ENCODE measurements at places on chromosomes 3 and 15.
A peak's percentile ranks its signal among the peaks of the same experiment; 100 is the strongest.

DNA sequence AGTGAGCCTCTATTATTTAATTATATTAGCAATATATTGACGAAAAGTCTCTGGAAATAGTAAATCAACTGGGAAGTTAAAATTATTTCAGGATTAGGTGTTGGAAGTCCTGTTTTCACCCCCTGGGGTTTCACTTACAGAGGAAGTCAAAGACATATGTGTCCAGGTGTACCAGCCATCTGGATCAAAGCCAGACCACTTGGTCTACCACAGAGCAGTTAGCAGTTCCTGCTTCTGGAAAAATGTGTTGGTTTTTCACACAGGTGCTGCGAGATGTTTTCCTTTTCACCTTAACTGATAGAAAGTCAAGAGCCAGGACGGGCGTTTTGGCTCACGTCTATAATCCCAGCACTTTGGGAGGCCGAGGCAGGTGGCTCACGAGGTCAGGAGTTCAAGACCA, 13.1 kb downstream of the MME start:
- no peak for DNase-seq

- DNase-seq: no peak
Measured at GRCh38 chr3:11019116-11019819, 26.7 kb downstream of the SLC6A1 start.

GRCh38 chr15:73617913-73618312, 15.3 kb downstream of the NPTN start:
- DNase-seq: no peak

DNA sequence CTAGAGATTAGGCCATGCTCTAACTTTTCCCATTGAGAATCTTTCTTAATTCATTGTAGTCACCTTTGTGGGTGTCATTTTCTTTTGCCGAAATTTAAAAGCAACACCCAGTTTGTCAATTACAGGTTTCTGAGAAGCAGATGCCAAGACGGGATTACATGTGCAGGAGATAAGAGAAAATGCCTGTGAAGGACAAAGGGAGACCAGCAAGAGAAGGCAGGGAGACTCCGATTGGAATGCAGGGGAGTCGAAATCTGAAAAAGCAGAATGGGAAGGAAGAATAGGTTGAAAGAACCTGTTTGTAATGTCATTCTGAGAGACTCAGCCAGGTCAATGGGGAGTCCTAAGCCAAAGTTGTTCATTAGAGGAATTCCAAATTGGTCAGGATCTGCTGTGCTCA, 3.6 kb upstream of the DPH6 start:
- DNase-seq: no peak

GRCh38 chr3:35857004-35857403, 217.7 kb downstream of the ARPP21 start:
- no peak for DNase-seq

GRCh38 chr3:30641416-30642251, 35.2 kb downstream of the TGFBR2 start:
- no peak for DNase-seq

GRCh38 chr3:116033516-116033915, 410.2 kb downstream of the GAP43 start:
- no peak for DNase-seq

- DNase-seq: no peak
Measured at GRCh38 chr15:70101459-70102113, 3.9 kb upstream of the TLE3 start.

GRCh38 chr15:60989696-60990095, 239.4 kb downstream of the RORA start:
- no peak for DNase-seq

DNA sequence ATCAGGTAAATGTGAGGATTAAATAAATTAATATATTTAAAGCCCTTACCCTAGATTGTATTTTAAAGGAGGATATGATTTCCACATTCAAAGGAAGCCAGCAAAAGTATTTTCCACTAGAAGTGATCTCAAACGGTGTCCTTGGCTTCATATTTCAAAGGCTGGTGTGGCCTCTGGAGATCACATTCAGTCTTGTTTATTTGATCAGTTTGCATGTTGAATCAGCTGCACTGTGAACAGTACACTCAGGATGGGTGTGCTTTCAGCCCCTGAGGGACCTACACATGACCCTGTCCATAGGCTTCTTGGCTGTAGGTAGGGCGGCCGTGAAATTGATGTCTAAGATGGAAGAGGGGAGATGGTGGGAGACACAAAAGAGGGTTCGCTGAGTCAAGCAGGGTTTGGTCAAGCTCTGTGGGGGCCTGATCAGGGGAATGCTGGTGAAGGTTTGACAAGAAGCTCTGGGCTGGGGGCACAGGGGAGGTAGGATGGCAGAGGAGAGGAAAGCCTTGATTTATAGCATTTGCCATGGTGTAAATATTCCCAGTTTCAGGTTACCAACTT, 21.9 kb downstream of the CYP8B1 start:
- no peak for DNase-seq

- no peak for DNase-seq
Measured at GRCh38 chr15:52481915-52482314, 46.8 kb downstream of the MYO5A start.

- DNase-seq: no peak
Measured at GRCh38 chr3:74523811-74524210, 90.6 kb downstream of the CNTN3 start.

DNA sequence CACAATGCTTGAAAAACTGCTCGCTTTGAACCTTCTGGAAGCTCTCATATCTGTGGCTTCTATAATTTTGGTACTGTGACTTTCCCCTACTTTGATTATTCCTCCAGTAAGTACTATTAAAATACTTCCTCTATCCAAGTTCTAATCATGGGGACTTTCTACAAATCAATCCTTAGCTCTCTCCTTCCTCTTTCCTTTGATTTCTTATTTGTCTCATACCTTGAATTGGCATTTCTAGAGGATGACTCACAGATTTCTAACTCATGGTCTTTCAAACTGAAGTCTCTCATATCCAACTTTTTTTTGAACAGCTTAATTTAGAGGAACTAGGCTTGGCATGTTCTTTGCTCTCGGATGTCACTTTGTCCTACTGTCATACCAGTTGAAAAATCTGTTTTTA, 241.8 kb downstream of the TBC1D5 start:
- DNase-seq: no peak

GRCh38 chr15:45456212-45457106, 66.1 kb downstream of the SLC30A4 start:
- DNase-seq: no peak

GRCh38 chr15:70701891-70702568, 61.3 kb downstream of the UACA start:
- no peak for DNase-seq

GRCh38 chr3:125418306-125418705, 43.2 kb upstream of the ZNF148 start:
- no peak for DNase-seq

DNA sequence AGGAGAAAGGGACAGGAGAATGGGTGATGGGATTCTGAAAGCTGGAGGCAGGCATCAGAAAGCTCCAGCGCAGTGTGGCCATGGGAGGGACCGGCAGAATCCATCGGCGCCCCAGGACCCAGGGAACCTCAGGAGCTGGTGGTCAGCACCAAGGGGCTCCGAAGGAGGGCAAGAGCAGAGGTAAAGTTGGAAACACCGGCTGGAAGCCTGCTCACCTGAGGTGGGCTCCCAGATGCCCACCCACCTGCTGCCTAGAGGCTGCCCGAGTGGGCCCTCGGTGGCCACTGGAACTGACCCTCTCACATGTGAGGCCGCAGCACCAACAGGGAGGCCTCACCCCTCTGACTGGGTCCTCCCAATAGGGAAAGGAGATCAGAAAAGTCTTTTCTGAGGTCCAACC, 10.3 kb upstream of the ZXDC start:
- DNase-seq: no peak

- peak; percentile 67 for DNase-seq
Measured at GRCh38 chr15:66226736-66227135, 26.8 kb downstream of the MEGF11 start.

- DNase-seq: no peak
Measured at GRCh38 chr3:33543601-33544000, 103.4 kb upstream of the UBP1 start.

DNA sequence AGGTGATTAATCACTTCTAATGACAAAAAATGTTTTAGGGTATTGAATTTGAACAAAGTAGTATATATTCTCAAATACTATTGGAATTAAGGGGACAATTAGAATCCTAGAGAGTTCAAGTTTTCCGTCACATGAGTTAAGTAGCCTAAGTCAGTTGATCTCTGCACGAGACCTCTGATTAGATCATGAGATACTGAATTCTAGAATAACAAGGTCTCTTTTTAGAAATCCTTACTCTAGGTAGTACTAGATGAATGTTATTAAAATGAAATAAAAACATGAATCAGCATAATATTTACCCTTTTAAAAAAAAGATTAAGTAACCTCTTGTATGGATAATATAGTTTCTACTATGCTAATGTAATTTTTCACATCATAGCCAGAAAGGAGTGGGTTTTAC, 43.4 kb downstream of the MYO5A start:
- DNase-seq: no peak

GRCh38 chr3:61532739-61533500, 28.5 kb upstream of the PTPRG start:
- DNase-seq: no peak

DNA sequence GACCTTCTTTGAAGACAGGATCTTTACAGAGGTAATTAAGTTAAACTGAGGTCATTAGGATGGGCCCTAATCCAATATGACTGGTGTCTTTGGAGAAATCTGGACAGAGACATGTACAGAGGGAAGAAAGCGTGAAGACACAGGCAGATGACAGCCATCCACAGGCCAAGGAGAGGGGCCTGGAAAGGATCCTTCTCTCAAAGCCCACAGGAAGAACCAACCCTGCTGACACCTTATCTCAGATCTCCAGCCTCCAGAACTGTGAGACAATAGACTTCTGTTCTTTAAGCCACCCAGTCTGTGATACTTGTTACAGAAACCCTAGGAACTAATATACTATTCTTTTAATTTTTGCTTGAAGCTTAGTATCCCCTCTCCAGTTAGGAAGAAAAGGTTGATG, 74.2 kb downstream of the WDR76 start:
- DNase-seq: no peak

- no peak for DNase-seq
Measured at GRCh38 chr15:47496343-47497185, 220.7 kb upstream of the SEMA6D start.

GRCh38 chr15:28930476-28931291, 44.9 kb downstream of the APBA2 start:
- no peak for DNase-seq

Measured in cerebellar nuclear complex (tissue), 1 donor.